Activated T-helper 9 cell treated with anti-CD3 and anti-CD28 coated beads, Interleukin-2, amount 50 U/mL, for 16 hours (primary cell): ENCODE measurements at places on chromosomes 12 and 14.

GRCh38 chr14:103708750-103709187 is 6.5 kb downstream of the XRCC3 start:
- no peak for DNase-seq

- DNase-seq = no peak
Measured at GRCh38 chr12:110656071-110656655, 32.8 kb downstream of the HVCN1 start.

DNA sequence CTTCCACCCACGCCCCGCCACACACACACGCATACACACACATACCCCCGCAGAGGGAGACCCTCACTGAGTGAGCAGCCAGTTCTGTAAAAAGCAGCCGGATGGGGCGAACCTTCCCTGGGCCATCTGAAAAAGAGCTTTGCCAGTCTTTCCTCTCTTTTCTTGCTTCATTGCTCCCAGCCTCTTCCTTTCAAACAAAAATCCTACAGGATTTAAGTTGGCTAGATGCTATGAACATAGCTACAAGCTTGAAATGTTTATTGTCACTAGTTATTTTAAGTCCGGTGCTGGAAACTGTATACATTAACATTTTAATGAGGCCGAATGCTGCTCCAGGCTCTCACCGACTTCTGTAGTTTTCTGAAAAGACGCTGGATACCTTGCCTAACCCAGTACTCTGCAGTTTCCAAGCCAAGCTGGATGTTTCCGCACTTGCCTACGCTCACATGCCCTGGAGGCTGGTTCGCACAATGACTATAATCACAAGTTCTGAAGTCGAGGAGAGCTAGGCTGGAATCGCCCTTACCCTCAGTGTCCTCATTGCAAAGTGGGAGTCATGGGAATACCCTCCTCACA is 39.2 kb downstream of the LTBP2 start:
- no peak for DNase-seq

- DNase-seq = no peak
Measured at GRCh38 chr14:64695071-64695470, 9.2 kb upstream of the PLEKHG3 start.

GRCh38 chr14:100532906-100533655 is 54.1 kb downstream of the BEGAIN start:
- no peak for DNase-seq

- DNase-seq = no peak
Measured at GRCh38 chr14:72583316-72584272, 310.3 kb downstream of the DPF3 start.

DNA sequence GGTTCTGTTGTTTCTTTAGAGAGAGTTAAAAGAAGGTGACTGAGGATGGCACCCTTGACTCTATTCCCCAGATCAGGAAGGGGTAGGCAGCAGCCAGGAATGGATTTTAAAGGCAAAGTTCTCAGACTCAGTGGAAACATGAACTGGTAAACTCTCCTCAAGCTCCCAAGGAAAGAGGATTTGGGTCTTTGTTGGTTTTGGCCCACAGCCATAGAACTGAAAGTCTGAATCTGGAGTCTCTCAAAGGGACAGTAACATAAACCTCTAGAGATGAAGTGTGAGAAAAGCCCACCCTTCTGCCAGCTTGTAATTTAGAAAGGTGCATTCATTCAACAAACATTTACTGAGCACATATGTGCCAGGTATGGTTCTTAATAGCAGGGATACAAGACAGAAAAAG is 28.6 kb upstream of the BLTP3B start:
- no peak for DNase-seq

DNA sequence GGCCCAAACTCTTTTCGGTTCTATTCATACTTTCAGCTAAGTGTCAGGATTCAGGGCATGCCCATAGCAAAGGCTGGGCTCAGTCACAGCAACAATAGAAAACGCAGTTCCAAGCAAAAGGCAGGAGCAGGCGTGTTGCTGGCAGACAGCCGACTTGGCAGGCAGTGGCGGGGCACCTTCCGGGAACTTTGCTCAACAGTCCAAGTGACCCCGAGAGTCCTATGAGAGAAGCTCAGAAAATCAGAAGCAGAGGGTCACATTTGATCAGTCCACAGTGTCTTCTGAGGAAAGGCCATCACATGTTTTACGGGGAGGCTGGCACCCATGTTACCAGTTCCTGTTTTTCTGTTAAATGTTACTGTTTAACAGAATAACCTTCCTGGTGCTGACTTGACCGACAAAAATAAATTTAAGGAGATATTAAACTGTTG is 115.0 kb downstream of the DACT1 start:
- no peak for DNase-seq

DNA sequence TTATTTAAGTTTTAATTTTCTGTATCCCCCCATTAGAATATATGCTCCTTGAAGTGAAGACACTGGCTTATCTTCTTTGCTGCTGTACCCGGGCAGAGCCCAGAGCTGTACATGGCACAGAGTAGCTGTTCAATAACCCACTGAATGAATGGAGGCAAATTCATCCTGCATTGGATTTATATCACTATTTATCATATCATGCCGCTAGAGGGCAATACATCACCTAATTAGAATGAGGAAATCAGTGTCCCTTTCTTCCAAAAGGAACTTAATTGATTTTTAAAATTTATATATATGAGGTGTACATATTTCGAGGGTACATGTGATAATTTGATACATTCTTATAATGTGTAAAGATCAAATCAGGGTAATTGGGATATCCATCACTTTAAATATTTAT is 89.2 kb upstream of the TMEM260 start:
- no peak for DNase-seq

DNA sequence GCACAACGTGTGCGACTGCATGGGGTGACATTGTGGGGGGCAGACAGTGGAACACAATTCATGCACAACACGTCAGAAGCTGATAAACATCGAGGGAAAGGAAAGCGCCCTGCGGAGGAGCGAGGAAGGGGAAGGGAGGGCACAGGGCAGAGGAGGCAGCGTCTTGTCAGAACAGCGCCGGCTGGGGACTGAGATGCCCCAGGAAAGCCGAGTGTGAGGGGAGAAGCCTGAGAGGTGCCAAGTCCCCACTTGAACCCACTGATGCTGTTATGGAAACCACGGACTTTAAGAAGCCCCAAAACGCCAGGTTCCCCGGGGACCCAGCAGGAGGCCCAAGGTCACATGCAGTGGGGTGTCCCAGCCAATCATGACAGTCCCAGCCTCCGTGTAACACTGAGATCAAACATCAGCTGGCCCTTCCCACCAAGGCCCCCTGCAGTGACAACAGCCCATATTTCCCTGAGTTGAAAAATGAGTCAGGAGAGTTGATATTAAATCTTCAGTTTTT is 70.0 kb downstream of the GALNT9 start:
- DNase-seq = no peak

- no peak for DNase-seq
Measured at GRCh38 chr12:34386621-34387255, 364.4 kb downstream of the ALG10 start.
